ENCODE measurements at places on chromosomes 5 and 9. TPM values are rescaled to one million over a fixed set of nuclear protein-coding genes. Genes with fewer than 3 reads are reported as not detected.

Gene SEMA4D
- total RNA-seq: 573 TPM

DNA sequence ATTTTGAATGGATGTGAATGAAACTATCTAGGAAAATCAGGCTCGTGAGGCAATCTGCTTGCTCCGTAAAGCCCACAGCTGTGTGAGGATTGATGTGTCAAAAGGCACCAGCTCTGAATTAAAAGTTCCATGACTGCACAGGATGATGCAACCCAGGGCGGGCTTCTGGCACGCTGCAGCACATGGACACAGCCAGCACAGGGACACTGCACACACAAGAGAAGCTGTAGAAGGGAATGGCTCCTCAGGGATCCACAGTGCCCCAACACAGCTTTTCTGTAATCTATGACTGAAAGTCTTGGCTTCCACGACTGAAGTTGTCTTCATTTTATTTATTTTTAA lies 151.0 kb downstream of the GCNT1 start:
- no peak overlapping the region for H3K4me3 ChIP-seq
- peaks cover under 1% of the 10 kb centered on the region for H3K4me1 ChIP-seq
- H3K27ac ChIP-seq: no peak overlapping the region
- peaks cover 4% of the 10 kb centered on the region for H3K27me3 ChIP-seq

GRCh38 chr5:98637557-98637956 lies 135.9 kb upstream of the RGMB start:
- H3K4me1 ChIP-seq: no peaks in the 10 kb centered on the region
- H3K4me3 ChIP-seq: no peak overlapping the region
- H3K36me3 ChIP-seq: no peaks in the 10 kb centered on the region
- H3K27ac ChIP-seq: no peak overlapping the region
- no peak for DNase-seq
- H3K27me3 ChIP-seq: no peaks in the 10 kb centered on the region

- no peaks in the 10 kb centered on the region for H3K36me3 ChIP-seq
- peaks cover 2% of the 10 kb centered on the region for H3K27me3 ChIP-seq
- H3K27ac ChIP-seq: no peak overlapping the region
- DNase-seq: no peak
- peaks cover 11% of the 10 kb centered on the region for H3K4me1 ChIP-seq
Observed at GRCh38 chr5:156883316-156883875, 33.3 kb downstream of the PPP1R2B start.
